Left ventricle myocardium superior (tissue), 1 donor: ENCODE measurements at places on chromosomes 3 and 15. TPM values are rescaled to one million over a fixed set of nuclear protein-coding genes. Genes with fewer than 3 reads are reported as not detected.

The LRRC34 gene
- total RNA-seq, result 1.6 TPM

The TPM1 gene
- total RNA-seq, result 14,056 TPM

The ADAMTS9 gene
- 15.1 TPM for total RNA-seq

The MB21D2 gene
- 1.8 TPM for total RNA-seq

The TEX55 gene
- not detected for total RNA-seq

The ZNF620 gene
- 1.7 TPM for total RNA-seq

The PRKCD gene
- total RNA-seq, result 13.2 TPM

The HHLA2 gene
- total RNA-seq, result not detected
